ENCODE measurements at places on chromosomes 12 and 14. TPM values are rescaled to one million over a fixed set of nuclear protein-coding genes. Genes with fewer than 3 reads are reported as not detected.

Gene CACNA1C
- 10.0 TPM for total RNA-seq

Gene AQP5
- total RNA-seq = 0.52 TPM

Gene P2RX2
- not detected for total RNA-seq

Gene CLEC9A
- not detected for total RNA-seq

Gene TRHDE
- total RNA-seq = 1.6 TPM

Gene BHLHE41
- total RNA-seq = 6.1 TPM

Gene ESRRB
- total RNA-seq = not detected

Gene GPR65
- 0.07 TPM for total RNA-seq

Gene SRGAP1
- 17.6 TPM for total RNA-seq

Gene AVPR1A
- total RNA-seq = 1.9 TPM

Gene KIAA0586
- 18.6 TPM for total RNA-seq

Measured in smooth muscle cell of the pulmonary artery (primary cell).